Right ventricle myocardium superior (tissue), 1 donor: ENCODE measurements at places on chromosomes 4 and X.

- no peak for DNase-seq
Observed at GRCh38 chrX:40086569-40087335, 11.0 kb downstream of the BCOR start.

DNA sequence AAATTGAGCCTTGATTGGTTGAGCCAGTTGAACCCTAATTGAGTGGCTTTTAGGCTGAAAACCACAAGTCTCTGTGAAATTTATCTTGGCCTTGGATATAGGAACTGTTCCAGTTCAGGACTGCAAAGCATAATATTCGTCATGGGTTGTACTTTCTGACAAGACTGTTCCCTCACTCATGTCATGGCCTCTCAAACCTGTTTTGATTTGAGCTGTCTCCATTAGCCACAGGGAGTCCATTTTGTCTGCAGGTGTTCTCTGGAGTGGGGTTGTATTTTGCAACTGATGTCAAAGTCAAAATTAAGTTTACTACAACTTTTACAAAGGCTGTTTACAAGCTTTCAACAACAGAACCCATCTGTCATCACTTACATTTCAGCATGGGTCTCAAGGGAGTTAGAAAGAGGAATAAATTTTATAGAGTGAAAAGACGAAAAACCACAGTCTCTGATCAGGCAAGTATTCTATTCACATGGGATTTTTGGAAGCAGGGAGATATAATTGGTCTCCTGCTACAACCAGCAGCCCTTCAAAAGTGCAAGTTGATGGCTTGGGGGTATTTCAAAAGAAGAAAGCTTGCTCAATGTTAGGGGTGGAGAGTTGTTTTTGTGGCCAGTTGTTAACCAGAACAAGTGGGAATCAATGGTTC lies 1716.3 kb downstream of the C4orf33 start:
- DNase-seq, result no peak

- no peak for DNase-seq
Observed at GRCh38 chrX:71095981-71096759, 519 bp downstream of the FOXO4 start.

DNA sequence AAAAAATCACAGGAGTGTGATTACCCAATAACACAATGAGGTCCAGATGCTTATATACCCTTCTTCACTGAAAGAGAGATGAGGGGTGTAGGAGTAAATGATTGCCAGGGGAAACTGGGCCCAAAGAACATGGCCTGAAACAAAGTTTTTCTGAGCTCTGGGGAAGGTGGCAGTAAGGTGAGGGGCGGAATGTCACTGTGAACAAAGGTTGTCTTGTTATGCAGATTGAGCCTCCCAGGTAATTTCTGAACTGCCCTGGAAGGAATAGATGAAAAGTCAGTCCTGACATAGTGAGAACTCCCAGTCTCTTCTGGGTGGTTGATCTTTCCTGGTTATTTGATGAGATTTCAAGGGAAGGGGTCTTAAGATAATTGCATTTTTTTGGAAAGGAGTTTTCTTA lies 2.5 kb upstream of the TMEM47 start:
- no peak for DNase-seq

- no peak for DNase-seq
Observed at GRCh38 chrX:149825424-149825823, 43.7 kb downstream of the MAGEA9 start.
